ENCODE measurements at places on chromosomes 4 and X.

- no peak for DNase-seq
Measured at GRCh38 chr4:25656031-25656430, 380 bp downstream of the SLC34A2 start.

GRCh38 chrX:105564501-105564900, 257.8 kb upstream of the NRK start:
- no peak for DNase-seq

GRCh38 chrX:1853447-1853846, 238.6 kb downstream of the ASMT start:
- no peak for DNase-seq

DNA sequence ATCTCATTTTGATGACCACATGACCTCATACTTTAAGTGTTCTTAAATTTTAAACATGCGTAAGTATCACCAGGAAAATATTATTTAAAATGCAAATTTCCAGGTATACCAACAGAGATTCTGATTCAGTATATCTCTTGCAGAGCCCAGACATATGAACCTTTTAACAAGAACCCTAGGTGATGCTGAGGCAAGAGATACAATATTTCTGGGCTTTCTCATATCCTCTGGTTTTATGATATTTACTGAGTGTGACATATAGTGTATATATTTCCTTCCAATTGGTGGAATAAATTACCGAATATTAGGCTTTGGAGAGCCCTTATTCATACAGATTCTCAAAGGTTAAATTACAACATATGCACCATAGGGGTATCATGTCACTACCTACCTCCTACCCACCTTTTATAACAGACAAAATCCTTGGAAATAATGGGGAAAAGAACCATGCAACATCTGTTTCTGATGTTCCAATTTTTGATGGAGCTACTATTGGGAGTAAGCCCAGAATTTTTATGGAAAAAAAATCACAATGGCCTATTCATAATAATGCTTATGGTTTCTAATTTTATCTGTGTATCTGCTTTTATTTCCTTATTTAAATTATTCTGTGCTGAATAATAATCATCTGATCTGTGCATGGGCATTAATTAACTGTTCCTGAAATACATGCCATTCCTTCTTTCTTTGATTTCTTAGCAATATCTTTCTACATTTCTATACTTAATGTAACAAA, 27.1 kb downstream of the KCTD8 start:
- DNase-seq, result no peak

DNA sequence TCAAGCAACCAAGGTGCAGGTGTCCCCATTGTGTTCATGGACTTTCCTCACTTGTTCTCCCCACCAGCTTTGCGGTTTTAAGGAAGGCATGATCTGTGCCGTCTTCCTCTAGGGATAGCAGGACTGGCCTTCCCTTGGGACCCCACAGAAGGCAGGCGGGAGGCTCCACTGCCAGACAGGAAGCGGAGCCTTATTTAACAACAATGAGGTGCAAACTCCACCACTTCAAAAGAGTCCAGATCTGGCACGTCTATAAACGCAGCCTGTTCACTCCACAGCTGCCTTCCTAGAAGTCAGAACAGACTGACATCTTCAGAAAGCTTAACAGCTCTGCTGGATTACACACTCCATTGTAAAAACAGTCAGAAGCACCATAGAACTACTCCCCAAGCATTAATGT, 1.7 kb upstream of the GPR143 start:
- DNase-seq, result peak; percentile 31

Measured in HepG2 (cell line).